ENCODE measurements at places on chromosomes 1 and 21.

DNA sequence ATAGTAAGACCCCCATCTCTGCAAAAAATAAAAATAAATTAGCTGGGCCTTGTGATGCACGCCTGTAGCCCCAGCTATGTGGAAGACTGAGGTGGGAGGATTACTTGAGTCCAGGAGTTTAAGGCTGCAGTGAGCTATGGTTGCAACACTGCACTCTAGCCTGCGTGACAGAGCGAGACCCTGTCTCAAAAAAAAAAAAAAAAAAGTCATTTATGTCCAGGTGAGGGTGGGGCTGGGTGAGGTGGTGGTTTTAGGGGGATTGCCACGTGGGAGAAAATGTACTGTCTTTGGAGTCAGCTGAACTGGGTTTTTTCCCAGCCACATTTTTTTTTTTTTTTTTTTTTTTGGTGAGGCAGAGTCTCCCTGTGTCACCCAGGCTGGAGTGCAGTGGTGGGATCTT is 6.7 kb downstream of the PIK3CD start:
- DNase-seq = no peak

GRCh38 chr21:42526379-42526727 is 12.7 kb downstream of the SLC37A1 start:
- DNase-seq = no peak

GRCh38 chr1:19879227-19879626 is 3.0 kb upstream of the OTUD3 start:
- DNase-seq = no peak

DNA sequence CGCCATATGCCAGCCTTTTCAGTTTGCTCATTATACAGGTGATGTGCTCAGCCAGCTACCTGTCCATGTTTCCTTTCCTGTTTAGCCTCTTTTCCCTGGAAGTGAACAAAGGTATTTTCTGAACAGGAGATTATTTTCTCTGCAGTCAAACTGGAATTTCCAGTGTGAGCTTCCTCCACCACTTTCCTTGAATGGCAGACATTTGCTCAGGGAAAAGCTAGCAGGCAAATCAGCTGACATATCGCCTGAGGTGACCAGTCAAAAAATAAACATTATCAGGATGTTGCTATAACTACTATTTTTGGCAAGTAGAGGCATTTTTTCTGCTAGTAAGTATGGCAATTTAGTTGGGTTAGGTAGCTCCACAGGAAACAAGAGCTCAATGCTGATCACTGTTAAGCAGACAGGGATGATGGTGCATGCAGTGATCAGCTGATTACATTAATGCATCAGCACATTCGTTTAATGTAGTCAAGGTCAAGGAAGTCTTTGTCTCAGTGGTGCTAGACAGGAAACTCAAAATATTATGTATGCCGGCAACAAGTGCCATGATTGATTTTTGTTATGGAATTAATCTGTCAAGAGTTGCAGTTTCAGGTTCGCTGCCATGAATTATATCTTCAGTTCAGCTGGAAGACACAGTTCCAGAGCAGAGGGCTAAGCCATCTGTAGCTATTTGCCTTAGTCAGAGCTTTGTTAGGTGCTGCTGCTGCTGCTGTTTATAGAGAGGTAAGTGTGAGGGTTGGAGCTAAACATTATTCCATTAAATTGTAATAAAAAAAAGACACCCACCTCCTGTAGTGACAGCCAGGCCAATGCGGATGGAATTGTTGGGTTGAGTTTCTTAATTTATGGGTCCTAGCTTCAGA is 179.7 kb upstream of the ST6GALNAC5 start:
- DNase-seq = no peak

GRCh38 chr21:14116080-14116481 is 94.7 kb downstream of the LIPI start:
- DNase-seq = no peak

DNA sequence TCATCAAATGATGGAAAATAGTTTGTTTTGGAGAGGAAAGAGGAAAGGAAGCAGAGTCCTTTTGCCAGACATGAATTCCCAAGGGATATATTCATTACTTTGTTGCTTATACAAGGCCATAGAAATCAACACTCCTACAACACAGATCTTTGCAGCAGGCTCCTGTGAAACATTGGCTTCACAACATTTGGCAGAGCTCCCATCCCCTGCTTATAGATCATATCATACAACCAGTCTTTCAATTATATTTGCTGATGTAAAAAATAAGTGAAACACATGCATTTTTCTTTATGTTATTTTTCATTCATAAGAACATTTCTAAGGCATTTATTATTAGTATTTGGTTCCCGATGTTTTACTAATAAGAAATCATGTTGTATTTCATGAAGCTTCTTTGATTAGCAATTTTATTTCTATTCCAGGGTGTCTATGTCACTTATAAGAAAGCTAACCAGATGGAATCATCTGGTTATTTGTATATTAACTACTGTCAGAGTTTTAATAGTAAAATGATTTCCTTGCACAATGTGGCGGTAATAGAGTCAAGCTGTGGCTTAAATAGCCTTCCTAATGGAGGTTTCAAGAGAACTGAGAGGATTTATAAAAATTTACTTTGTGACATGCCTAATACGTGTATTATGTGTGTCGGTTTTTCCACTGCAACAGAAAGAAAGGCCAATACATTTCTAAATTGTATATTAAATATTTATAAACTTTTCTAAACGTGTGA is 470.3 kb upstream of the NCAM2 start:
- DNase-seq = no peak

DNA sequence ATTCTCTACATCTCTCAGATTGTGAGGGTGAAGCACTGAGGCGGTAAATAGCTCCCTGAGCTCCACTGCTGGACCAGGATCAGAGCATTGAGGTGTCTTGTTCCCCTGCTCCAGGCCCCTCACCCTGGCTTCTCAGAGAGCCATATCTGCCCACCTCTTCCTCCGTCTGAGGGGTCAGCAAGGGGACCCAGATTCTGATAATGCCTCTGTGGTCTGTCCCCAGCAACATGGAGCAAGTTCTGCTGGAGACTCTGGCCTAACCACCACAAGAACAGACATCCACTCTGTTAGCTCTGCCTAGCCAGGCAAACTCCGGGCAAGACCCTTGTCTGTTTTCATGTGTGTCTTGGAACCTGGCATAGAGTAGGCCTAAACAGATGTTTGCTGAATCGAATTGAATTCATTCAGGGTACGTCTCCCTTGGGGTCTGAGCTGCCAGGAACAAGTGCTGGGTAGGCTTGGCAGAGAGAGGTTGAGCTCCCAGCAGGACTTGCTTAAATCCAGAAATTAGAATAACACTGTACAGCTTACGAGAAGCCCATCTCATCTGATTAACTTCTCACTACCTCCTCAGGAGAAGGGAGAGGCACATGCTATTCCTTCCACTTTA is 2.3 kb downstream of the TRAF5 start:
- DNase-seq = no peak

GRCh38 chr1:200894712-200895442 is at the start of gene INAVA:
INAVA (plus strand) TSS chr1:200894900; CDS start chr1:200898401, 3,501 bp downstream.
- no peak for DNase-seq

DNA sequence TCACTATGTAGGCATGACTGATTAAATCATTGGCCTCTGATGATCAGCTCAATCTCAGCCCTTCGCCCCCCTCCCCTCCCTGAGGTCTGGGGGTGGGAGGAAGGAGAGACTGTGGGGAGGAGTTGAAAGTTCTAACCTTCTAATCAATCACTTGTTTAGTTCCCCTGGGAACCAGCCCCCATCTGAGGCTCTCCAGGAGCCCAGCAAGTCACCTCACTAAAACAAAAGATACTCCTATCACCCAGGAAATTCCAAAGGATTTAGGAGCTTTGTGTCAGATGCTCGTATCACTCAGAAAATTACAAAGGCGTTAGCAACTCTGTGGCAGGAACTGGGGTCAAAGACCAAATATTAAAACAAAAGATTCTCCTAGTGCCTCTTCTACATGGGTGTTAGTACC is 21.6 kb downstream of the SYF2 start:
- no peak for DNase-seq

DNA sequence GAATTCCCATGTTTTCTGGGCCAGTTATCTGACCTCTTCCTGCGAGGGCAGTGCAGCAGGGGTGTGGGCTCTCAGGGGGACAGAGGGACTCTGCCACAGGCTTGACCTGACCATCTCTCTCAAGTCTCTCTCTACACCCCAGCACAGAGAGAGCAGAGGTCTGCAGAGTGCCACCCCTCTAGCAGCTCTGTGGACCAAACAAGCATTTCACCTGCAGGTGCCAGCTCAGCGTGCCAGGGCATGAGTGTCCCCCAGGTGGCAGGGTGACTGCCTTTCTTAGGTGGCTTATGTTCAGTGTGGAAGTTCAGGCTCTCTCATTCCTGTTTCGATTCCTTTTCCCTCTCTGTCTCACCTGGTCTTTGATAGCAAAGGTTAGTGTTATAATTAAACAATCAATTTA is 191.3 kb downstream of the CACNA1E start:
- no peak for DNase-seq

GRCh38 chr1:164265232-164265631 is 293.8 kb upstream of the PBX1 start:
- DNase-seq = no peak

DNA sequence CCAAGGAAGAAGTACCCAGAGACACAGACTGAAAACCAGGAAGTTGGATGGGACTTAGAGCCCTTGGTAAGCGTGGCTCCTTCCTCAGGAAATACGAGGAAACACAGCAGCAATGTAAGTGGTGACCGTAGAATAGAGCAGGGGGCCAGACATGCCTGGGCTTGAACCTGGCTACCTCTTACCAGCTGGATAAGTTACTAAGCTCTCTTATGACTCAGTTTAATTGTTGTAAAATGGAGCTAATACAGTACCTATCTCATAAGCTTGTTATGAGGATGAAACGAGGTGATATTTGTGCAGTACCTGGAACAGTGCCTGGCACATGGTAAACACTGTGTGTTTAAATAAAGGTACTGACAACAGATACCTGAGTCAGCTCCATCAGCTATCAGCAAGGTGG is 19.2 kb downstream of the EBNA1BP2 start:
- no peak for DNase-seq

- DNase-seq = no peak
Observed at GRCh38 chr1:180969434-180969833, 53.2 kb downstream of the STX6 start.

- no peak for DNase-seq
Observed at GRCh38 chr1:230333590-230334446, 92.3 kb downstream of the PGBD5 start.

GRCh38 chr1:210541680-210542358 is 213.1 kb downstream of the HHAT start:
- DNase-seq = no peak

DNA sequence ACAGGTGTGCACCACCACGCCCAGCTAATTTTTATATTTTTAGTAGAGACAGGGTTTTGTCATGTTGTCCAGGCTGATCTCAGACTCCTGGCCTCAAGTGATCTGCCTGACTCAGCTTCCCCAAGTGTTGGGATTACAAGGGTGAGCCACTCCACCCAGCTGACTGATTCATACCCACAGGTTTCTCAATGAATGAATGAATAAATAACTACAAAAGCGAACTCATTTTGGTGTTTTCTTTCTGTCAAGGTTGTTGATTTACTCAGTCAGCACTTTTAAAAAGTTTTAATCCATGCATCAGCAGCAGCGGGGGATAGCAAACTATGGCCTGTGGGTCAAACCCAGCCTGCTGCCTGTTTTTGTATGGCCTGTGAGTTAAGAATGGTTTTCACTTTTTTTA is 217.5 kb downstream of the FAF1 start:
- DNase-seq = no peak

DNA sequence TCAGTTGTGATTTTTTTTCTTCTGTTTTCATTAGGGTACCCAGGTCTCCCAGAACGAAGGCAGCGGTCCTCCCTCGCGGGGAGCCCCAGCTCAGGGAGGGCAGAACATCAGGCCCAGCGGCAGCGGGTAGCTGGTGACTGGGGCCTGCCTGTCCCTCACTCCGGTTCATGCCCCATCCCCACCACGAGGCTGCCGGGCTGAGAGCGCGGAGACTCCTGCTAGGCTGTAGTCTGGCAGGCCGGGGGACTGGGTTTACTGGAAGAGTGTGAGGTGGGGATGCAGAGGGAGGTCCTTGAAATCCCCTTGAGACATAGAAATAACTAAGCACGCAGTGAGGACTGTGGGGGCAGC is 10.5 kb downstream of the BRINP2 start:
- DNase-seq = no peak

GRCh38 chr1:101044749-101045148 is 19.2 kb upstream of the DPH5 start:
- DNase-seq = no peak

GRCh38 chr1:208455821-208456220 is 211.6 kb upstream of the PLXNA2 start:
- no peak for DNase-seq
